ENCODE measurements at places on chromosomes 2 and 18.

DNA sequence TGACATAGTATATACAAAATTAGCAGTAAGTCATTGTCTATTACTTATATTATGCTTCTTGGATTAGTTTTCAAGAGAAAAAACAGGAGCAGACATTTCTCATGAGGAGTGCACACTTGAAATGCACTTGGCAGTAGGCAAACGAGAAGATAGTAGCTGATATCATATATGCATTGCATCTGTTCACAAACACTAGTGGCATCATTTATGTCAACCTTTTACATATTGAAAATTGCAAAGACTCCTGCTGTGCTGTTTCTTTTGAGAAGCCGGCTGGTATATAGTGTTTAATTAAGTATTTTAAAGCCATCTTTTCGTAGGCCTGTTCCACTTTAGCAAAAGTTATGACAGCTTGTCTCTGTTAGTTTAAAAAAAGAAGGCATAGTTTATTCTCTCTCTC is 58.4 kb upstream of the SLC8A1 start:
- no peak for DNase-seq

DNA sequence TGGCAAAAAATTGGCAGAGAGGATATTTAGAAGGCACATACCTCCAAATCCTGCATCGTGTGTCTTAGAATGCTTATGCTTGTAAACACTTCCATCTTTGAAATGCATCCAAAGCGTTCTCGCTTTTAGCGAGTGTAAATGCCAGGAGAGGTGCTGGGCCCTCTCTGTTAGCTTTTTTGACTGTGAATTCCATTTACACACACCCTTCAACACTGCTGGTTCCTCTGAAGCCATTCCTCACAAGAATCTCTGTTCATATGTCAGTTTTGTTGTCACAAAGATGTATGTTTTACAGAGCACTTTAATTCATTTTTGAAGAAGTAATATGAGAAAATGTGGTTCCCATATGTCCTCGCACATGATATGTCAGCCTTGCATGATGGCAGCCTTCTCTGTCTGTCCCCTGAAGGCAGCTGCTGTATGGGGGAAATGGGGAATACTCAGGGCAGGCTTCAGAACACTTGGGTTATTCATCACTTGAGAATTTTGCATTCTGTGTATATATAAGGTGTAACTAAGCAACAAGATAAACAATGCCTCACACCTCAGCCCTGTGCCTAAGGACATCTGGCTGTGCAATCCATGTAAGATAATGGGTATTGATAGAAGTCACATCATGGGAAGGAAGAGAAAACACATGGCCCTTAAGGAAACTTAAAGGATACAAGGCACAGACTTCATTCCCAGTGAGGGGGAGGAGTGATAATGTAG is 52.3 kb downstream of the RAB27B start:
- no peak for DNase-seq

GRCh38 chr2:212176151-212176550 is 362.5 kb downstream of the ERBB4 start:
- DNase-seq, result no peak

GRCh38 chr2:156511122-156511521 is 74.9 kb downstream of the GPD2 start:
- DNase-seq, result no peak

GRCh38 chr2:47558116-47558767 is 155.3 kb downstream of the MSH2 start:
- no peak for DNase-seq

GRCh38 chr18:70417847-70418246 is 129.0 kb downstream of the SOCS6 start:
- DNase-seq, result no peak

- no peak for DNase-seq
These were observed 19.9 kb downstream of the ABCG5 start for GRCh38 chr2:43818761-43819160.

DNA sequence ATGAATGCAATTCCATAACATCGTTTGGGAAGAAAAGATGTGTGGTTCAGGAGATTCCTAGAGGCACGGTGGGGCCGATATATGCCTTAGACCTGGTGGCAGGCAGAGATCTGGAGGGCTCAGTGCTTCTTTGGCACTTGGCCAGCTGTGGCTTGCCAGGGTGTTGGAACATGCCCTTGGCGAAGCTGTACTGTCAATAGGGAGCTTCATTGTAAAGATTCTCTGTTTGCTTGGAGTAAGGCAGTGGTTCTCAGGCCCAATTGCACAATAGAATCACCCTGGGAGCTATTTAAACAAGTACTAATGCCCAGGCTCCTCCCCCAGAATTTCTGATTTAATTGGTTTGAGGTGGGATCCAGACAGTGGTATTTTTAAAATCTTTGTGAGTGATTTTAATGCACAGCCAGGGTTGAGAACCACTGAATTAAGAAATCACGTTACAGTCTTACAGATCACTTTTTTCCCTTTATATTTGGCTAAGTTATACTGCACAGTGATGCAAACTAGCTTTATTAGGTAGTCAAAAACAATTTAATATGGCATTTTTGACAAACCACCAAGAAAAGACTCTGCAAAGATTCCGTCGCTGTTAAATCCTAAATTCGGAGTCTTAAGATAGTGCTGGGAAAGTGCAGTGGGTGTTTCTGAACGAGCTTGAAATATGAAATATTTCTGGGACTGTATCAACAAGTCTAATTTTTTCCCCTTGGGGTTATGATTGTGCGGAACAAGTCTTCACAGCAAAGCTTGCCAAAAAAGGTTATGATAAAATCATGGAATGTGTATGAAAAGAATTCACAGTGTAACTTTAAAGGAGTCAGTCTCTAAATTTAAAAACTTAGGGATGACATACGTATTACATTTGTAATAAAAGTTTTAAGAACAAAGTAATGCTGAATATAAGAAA is 78.0 kb downstream of the CRIM1 start:
- DNase-seq, result no peak

DNA sequence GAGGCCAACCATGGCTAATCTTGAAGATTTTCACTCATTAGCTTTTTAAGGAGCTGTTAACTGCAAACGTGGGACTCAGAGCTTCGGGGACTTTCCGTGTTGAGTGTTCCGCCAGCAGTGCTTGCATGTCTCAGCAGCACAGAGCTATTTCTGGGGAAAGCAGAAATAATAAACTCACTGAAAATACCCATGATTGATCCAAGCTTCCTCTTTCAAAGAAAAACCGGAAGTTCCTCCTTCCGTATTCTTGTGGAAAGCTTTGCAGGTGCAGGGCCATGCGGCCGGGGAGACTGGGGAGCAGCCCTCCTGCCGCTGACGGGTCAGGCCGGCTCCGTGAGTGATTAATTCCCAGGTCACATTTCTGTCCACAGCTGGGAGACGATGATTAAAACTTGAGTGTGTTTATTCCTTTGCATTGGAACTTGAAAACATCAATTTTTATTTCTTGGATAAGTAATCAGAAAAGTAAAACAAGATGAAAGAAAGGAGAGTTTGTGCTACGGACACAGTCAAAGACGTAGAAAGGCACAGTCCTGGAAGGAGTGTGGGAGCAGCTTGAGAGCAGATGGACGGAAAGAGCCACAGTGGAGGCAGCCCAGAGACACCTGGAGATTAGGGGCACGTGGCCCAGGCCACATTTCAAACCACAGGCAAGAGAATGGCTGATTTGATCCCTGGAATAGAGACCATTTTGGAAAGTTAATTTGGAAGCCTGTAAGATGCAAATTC is 54.2 kb upstream of the CTDP1 start:
- peak; percentile 55 for DNase-seq

- DNase-seq, result no peak
These were observed 94.6 kb downstream of the PTGR3 start for GRCh38 chr18:75114231-75114764.

GRCh38 chr18:71899707-71900472 is 644.3 kb downstream of the CBLN2 start:
- no peak for DNase-seq

DNA sequence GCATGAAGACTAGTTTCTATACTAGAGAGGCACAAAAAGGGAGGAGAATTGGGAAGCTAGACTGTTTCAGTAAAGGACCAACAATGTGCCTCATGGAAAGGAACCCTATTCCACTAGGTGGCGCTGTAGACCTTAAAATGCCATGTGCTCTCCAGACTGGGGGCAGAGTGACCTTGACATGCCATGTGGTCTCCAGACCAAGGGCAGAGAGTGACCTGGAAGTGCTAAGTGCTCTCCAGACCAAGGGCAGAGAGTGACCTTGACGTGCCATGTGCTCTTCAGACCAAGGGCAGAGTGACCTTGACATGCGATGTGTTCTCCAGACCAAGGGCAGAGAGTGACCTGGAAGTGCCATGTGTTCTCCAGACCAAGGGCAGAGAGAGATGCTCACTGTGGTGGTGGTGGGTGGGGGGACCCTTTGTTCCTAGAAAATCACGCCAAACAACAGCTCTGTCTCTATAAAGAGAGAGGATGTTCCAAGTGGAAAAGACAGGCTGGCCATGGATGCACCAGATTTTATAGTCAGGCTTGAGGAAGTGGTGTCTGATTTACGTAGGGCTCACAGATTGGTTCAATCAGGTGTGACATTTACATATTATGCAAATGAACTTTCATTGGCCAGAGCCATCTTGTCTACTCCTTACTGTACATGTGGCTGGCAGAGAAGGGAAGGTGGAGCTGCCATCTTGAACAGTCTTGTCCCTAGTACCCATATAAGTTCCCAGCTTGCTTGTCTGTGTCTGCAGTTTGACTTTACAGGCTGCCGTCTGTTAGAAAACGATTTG is 344.0 kb upstream of the DDX18 start:
- peak; percentile 63 for DNase-seq

- peak; percentile 17 for DNase-seq
These were observed 2.1 kb downstream of the RHBDD1 start for GRCh38 chr2:226837787-226838603.

DNA sequence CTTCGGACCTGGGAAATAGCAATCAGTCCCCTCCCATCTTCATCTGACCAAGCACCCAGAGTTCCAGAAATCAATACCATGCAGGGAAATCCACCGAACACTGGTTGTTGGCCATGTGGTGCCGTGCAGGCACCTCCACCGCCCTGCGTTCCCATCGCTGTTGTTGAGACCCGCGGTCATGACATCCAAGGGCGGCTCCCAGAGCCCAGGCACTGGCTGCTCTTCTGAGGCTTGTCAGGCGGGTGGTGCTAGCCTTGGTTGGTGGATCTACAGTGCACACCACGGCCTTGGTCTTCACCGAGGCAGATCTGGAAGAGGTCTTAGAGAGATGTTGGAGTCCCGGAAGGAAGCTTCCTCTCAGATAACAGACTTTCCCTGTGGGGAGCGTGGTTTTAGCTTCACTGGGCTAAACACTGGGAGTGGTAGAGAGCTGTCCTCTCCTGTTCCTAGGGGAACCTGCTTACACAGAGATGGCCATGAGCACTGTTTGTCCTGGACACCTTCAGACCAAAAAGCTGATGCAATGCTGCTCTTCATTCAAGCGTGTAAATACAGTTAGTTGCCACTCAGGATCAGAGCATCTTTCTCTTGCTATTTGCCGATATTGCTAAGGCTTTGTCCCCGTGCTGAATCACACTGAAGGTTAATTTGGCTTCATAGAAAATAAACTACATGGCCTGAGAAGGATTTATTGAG is 58.3 kb downstream of the SMIM21 start:
- peak; percentile 2 for DNase-seq

GRCh38 chr2:79782576-79783452 is 270.0 kb downstream of the CTNNA2 start:
- DNase-seq, result no peak

- DNase-seq, result no peak
These were observed 26.9 kb downstream of the LOXHD1 start for GRCh38 chr18:46630160-46630559.

DNA sequence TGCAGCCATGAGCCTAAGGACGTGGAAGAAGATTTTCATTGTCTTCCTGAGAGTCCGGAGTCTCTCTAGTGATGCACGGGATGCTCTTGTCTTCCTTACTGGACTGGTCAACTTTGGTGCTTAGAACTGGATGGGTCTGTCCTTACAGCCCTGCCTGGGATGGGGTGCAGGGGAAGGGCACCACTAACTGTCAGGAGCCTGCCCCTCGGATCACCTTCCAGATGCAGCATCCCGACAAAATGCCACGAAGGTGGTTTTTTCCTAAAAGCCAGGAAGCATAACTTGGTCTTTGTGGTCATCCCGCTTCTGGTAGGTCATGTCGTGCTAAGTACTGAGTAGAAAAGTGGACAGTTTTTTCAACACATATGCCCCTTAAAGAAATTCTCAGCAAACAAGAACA is 207.4 kb upstream of the TWIST2 start:
- DNase-seq, result no peak

DNA sequence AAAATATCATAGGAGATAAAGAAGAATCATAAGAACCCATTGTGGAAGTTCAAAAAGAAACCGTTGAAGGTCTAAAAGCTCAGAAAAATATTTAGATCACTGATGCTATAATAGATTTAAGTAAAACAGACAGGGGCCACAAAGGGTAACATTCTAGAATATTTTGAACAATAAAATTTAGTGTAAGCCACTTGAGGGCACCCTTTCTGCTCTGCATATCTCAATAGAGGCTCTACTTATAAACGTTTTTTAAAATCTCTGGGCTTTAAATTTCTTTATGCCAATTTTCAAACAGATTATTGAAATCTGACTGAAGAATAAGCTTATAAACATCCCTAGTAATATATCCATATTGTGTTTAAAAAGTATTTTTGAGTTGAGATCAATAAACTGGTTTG is 57.6 kb upstream of the IL1RL1 start:
- no peak for DNase-seq

DNA sequence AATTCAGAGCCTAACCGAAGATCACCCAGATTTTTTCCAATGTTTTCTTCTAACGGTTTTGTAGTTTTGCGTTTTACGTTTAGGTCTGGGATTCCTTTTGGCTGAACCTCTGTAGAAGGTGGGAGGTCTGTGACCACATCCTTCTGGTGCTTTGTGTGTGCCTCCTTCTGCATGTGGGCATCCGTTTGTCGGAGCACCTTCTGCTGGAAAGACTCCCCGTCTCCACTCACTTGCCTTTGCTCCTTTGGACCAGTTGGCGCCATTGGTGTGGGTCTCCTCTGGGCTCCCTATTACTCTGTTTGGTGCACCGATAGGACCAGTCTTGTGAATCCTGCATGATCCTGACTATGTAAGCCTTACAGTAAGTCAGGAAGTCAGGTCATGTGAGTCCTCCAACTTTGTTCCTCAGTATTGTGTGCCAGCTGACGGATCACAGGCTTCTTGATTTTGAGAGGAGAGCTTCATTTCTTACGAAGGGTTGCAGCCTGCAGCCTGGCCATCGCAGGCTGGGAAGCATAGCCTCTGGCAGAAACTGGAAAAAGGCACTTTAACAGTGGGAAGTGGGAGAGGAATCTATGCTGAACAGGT is 13.6 kb downstream of the AQP12A start:
- DNase-seq, result no peak

- no peak for DNase-seq
These were observed 24.0 kb downstream of the LGALSL start for GRCh38 chr2:64477979-64478378.

GRCh38 chr2:240024766-240025165 is 376 bp downstream of the NDUFA10 start:
- DNase-seq, result peak; percentile 34

DNA sequence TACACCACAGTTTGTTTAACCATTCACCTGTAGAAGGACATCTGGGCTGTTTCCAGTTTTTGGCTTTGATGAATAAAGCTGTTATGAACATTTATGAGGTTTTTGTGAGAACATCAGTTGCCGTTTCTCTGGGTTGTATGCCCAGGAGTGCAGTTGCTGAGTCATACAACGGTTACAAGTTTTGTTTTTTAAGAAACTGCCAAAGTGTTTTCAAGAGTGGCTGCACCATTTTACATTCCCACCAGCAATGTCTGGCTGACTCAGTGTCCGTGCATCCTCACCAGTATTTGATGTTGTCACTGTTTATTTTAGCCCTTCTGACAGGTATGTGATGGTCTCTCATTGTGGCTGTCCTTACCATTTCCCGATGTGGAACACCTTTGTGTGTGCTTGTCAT is 48.0 kb upstream of the GPR17 start:
- DNase-seq, result no peak

GRCh38 chr2:108492364-108492763 is 41.9 kb upstream of the LIMS1 start:
- no peak for DNase-seq
